CD8-positive, alpha-beta T cell (primary cell): ENCODE measurements at places on chromosomes 2 and 18.

GRCh38 chr18:24539866-24540617 lies 79.6 kb downstream of the HRH4 start:
- no peak for DNase-seq

GRCh38 chr2:120551522-120551921 lies 184.1 kb upstream of the GLI2 start:
- DNase-seq = no peak

- no peak for DNase-seq
These were observed 94.8 kb upstream of the TPO start for GRCh38 chr2:1318366-1319009.

DNA sequence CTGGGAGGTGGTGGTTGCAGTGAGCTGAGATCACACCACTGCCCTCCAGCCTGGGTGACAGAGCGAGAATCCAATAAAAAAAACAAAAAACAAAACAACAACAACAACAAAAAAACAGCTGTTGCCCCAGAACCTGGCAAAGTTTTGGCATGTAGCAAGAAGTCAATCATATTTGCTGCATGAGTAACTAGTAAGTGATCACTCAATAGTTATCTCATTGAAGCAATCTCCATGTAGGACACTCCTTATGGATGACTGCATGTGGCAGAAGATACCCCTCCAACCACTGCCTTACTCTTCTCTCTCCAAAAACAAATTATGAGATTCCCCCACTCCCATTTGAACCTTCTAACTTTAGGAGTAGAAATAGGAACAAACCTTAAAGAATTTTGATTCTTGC lies 113.7 kb downstream of the TTC27 start:
- DNase-seq = no peak

- DNase-seq = no peak
These were observed 31.5 kb downstream of the RTP5 start for GRCh38 chr2:241901018-241901380.

- no peak for DNase-seq
These were observed 155.1 kb downstream of the FIGN start for GRCh38 chr2:163580757-163581156.

GRCh38 chr18:78813156-78813555 lies 166.5 kb upstream of the SALL3 start:
- DNase-seq = no peak

- DNase-seq = peak; percentile 69
These were observed 109.9 kb upstream of the CAB39 start for GRCh38 chr2:230602562-230603230.

GRCh38 chr2:227908266-227909054 lies 37.0 kb downstream of the DAW1 start:
- no peak for DNase-seq

GRCh38 chr2:185219981-185220380 lies 518.6 kb upstream of the FSIP2 start:
- DNase-seq = no peak

- no peak for DNase-seq
These were observed 96.9 kb upstream of the MSTN start for GRCh38 chr2:190159453-190159852.

DNA sequence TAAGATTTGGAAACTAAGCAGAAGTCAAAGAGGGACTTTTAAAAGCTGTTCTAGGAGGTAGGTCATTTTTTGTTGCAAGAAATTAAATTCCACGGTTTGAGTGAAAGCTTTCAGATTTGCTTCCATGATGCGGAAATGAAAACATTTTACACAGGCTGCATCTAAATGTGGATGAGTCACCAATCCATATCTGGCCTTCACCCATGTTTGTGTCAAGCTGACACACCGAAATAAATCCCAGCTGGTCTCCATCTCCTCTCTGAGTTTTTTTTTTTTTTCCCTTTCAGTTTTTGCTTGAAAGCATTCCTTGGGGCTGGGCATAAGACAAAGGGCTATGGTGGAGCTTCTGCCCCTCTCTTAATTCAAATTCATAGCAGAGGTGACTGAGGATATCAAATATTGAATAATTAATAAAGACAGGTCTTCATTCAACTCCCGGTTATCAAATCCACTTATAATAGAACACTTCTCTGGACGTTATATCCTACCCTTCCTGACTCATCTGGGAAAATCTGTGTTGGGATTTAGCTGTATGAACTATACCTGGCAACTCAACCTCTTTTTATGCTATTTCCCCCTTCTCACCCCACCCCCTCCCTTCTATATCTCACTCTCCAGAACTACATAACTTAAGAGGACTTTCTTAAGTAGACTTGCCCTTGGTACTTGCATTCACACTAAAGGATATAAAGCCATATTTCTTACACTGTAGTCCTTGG lies 558.3 kb upstream of the GCFC2 start:
- DNase-seq = no peak

- DNase-seq = no peak
These were observed 238.2 kb downstream of the GCA start for GRCh38 chr2:162581959-162582798.

- DNase-seq = no peak
These were observed 332.7 kb upstream of the POU3F3 start for GRCh38 chr2:104521247-104521646.

- no peak for DNase-seq
These were observed 180.8 kb upstream of the MGAT5 start for GRCh38 chr2:134073023-134073422.

- no peak for DNase-seq
These were observed 32.6 kb downstream of the PMAIP1 start for GRCh38 chr18:59932401-59932800.

DNA sequence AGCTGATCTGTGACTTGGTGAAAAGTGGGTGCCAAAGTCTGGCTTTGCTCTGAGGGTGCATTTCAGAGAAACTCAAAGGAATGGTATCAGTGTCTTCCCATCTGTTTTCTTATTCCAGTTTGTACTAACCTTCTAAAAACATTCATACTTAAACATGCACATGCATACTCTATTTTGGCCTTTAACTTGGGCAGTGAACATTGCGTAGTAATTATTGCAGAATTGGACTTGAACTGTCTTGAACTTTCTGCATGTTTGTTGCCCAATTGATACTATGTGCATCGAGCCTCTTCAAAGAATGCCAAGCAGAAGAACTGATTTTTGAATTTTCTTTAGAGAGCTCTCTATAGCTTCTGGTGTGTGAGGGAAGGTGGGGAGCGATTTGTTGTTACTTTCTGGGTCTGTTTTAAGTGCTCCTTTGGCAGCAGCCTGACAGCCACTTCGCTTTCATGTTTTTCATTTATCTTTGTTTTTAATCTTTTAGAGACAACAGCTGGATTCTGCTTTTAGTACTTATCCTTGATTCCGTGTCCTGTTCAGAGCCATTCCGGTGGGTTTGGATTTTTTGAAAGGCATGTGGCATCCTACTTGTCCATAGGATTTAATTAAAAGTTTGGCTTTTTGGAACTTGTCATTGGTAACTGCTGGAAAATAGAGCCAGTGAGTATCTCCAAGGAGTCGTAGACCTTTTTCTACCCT lies 159.2 kb downstream of the RAPGEF4 start:
- no peak for DNase-seq

DNA sequence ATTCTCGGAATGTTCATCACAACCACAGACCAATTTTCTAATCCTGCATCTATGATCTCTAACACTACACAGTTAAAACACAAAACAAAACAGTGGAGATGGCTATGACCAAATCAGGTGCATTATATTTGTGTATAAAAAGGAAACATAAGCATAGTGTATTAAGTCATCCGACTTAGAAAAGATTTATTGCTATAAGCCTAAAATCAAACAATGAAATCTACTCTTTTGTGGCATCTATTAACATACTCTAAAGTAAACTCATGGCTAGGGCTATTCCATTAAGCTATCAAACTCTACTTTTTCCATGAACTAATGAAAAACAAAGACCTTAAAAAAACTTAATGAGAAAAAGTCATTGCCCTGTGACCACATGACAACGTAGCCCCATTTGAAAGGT lies 8.7 kb downstream of the SP3 start:
- DNase-seq = no peak

- DNase-seq = no peak
These were observed 31.6 kb downstream of the MARCO start for GRCh38 chr2:118973542-118973951.

- DNase-seq = no peak
These were observed 266.1 kb upstream of the CYP26B1 start for GRCh38 chr2:72413716-72414115.
